ENCODE measurements at places on chromosomes 6 and 20.

DNA sequence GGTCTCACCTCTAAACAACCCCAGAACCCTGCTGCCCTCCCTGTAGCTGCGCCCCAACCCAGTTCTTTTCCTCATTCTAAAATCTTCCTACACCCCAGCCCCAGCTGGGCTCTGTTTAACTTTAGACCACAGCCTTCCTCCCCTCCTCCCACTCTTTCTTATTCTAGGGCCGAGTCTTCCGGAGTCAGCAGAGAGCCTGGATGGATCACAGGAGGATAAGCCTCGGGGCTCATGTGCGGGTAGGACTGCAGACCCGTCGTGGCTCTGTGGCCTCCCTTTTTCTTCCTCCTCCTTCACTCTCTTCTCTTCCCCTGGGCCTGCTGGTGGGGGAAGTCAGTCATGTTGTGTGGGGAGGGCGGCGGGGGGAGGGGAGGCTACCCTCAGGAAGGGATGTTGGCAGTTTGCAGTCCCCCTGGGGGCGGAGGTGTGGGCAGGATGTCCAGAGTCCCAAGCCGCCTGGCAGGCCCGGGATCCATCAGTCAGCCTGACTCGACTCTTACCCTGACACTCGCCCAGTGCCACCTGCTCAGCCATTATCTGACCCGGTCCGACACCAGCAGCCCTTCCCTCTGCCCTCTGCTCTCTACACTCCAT lies 8.1 kb downstream of the CAPN11 start:
- no peak for DNase-seq

GRCh38 chr6:33014841-33015634 lies 5.6 kb upstream of the HLA-DOA start:
- DNase-seq: no peak

DNA sequence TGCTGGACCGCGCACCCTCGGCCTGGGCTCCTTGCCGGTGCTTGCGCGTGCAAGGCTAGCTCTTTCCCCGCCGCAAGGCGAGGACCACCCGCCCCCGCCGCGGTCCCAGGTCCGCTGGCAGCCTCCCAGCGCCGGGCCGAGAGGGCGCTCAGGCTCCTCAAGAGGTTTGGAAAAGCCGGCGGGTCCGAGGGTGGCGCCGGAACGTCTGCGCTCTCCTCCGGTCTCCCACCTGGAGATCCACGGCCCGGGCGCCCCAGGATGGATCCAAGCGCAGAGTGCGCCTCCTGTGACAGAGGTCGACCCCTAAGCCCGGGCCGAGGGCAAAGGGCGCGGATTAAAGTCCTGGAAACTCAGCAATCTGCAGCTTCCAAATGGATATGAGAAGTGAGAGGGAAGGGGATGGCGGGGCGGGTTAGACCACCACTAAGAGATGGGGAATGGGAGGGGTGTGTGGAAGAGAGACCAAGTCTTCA lies 575 bp upstream of the MICAL1 start:
- DNase-seq: no peak

DNA sequence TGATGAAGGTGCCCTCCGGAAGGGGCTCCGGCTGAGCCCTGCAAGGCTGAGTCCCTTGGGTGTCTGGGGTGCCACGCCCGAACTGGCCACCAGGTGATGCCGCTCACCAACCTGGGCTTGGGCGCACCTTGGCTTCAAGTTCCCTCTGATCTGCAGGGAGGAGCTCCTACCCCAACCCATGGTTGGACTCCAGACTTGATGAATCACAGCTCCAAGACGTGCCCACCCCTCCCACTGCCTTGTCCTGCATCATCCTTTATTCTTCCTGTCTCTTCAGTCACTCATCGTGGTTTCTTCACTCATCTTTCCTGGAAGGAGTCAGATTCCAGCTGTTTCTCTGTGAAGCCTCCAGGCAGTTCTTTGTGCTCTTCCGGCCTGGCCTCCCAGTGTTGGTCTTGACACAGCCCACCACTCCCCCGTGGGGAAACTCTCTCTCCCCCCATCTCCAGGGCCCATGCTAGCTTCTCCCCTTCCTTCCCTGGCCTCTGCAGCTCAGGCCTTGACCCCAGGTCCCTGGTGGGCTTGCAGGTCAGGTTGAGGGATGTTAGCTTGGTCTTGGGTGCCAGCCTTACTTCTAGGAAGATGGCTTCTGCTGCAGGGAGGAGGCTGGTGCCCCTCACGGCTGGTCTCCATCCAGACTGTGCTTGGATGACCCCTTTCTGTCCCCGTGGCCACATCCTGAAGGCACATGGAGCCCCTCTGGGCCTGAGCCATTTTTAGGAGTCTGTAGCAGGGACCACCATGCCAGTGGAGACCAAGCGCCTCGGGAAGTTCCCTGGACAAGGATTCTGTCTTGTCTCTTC lies 2.6 kb upstream of the ZBP1 start:
- peak; percentile 60 for DNase-seq

GRCh38 chr20:57379263-57379647 lies 11.9 kb upstream of the RBM38 start:
- no peak for DNase-seq

DNA sequence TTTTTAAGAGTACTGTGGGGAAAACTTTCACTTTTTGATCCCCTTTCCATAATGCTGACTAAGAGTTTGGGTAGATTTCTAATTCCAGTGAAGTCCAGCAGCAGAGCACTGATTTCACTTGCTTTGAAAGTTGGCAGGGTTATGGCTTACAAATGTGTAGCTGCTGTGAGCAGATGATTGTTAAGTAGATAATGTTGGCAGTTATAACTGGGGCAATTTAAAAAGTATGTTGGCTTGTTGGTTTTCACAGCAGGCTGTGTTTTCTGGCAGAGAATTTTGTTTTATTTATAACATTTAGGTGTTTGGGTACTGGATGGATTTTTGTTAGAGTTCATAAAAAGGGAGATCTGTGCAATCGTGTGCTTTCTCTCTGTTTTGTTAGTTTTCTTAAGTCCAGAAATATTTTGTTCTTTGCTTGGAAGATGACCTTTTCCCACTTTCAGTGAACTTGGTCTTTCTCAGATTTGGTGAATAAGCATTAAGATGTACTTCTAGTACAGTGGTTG lies 31.4 kb downstream of the AFDN start:
- DNase-seq: no peak

- DNase-seq: no peak
These were observed 186.2 kb upstream of the GJE1 start for GRCh38 chr6:141946502-141946901.

- DNase-seq: no peak
These were observed 34.2 kb downstream of the PTPRT start for GRCh38 chr20:43155366-43156100.

DNA sequence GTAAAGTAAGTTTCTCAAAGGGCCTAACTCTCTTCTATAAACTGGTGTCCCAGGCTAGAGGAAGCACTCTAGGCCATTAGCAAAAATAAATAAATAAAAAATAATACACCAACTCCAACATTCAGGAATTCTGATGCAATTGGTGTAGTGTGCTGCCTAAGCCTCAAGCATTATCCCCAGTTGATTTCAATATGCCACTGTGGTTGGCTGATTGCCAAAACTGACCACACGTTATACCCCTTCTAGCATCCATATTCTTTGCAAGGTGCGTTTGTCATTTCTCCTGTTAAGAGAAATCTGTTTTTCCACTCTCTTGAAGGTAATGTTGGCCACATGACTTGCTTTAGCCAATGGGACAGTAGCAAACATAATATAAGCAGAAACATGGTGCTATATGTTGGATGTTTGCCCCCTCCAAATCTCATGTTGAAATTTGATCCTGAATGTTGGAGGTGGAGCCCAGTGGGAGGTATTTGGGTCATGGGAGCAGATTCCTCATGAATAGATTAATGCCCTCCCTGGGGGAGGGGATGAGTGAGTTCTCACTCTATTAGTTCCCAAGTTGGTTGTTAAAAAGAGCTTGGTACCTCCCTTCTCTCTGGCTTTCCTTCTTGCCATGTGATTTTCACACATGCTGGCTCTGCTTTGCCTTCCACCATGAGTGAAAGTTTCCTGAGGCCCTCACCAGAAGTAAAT lies 71.9 kb upstream of the PLCB4 start:
- DNase-seq: no peak

DNA sequence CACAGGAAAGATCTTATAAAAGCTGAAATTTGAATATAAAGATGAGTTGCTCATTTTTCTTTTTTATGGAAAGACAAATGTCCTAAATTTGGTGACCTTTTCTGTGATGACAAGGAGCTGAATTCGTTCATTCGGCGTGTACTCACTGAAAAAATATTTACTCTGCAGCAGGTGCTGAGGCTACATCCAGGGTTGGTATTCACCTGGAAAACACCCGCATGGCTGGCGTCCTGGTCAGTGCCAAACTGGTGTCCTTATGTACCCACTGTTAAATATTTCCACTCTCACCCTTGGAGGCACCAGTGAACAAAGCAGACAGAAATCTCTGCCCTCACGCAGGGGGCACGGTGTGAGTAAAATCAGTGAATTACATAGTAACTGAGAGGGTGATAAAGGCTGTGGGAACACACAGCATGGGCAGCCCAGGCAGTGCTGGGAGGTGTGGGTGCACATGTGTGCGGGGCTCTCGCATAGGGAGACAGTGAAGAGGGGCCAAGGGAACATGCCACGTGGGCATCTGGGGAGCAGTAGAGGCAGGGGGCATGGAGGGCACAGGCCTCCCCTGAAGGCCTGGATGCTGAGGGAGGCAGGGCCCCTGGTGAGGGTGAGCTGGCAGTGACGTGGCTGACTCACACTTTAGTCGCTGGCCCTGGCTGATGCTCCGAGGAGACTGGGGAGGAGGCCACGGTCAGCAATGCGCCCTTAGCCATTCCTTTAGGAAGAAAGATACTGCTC lies 89.7 kb downstream of the INSM1 start:
- no peak for DNase-seq

DNA sequence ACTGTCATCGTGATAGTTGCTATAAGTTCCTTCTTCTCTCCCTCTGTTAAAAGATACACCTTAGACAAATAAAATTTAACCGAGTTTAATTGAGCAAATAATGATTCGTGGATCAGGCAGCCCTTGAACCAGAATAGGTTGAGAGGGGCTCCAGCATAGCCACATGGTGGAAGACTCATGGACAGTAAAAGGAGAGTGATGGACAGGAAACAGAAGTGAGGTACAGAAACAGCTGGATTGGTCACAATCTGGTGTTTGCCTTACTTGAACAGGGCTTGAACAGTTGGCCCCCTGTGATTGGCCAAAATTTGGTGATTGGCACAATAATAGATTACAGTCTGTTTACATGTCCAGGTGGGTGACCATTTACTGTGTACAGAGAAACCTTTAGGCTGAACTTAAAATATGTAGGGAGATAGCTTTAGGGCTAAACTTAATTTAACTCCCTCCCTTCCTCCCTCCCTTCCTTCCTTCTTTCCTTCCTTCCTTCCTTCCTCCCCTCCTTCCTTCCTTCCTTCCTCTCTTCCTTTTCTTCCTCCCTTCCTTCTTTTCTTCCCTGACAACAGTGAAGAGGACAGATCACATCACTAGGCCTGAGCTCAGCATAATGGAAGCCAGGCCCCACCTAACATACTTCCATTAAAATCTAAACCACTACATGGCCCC lies 531.8 kb upstream of the JARID2 start:
- DNase-seq: no peak

DNA sequence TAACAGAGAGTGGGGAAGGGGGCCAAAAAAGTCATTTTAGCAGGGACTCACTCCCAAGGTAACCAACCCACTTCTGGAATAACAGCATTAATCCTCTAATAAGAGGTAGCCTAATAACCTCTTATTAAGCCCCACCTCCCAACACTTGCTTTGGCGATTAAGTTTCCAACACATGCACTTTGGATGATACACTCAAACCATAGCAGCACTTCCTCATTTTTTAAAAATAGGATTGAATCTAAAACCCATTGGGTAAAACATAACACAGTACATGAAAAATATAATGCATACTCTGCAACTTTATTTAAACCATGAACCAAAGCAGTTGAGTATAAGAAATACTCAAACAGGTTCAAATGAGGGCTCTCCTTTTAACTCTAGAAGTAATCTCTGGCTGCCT lies 318.3 kb downstream of the HACE1 start:
- no peak for DNase-seq

DNA sequence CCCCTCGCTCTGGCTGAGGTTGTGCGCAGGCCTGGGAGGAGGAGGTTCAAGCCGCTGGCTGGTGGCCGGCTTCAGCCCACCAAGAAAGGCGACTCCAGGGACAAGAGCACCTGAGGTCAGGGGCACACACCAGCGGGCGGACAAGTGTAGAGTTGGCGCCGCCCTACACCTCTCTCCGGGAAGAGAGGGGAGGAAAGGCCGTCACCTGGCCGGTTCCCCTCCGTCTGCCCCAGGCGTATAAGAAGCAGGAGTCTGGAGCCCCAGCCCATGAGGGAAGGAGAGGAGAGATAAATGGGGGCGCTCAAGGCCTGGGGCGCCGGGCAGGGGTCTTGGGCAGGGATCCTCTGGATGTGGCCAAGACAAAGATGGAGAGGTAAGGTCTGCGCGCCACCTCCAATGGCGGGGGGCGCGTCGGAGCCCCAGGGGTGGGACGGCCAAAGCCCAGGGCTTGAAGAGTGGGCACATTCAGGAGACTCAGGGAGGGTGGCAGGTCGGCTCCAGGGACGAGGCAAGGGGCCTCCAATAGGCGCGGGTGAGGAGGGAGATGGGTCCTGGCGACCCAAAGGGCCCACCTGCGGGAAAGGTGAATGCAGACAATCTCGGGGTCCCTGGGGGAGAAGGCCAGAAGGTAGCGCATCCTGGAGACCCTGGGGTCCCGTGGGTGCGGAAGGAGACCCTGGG lies 826 bp downstream of the RIMS4 start:
- no peak for DNase-seq

DNA sequence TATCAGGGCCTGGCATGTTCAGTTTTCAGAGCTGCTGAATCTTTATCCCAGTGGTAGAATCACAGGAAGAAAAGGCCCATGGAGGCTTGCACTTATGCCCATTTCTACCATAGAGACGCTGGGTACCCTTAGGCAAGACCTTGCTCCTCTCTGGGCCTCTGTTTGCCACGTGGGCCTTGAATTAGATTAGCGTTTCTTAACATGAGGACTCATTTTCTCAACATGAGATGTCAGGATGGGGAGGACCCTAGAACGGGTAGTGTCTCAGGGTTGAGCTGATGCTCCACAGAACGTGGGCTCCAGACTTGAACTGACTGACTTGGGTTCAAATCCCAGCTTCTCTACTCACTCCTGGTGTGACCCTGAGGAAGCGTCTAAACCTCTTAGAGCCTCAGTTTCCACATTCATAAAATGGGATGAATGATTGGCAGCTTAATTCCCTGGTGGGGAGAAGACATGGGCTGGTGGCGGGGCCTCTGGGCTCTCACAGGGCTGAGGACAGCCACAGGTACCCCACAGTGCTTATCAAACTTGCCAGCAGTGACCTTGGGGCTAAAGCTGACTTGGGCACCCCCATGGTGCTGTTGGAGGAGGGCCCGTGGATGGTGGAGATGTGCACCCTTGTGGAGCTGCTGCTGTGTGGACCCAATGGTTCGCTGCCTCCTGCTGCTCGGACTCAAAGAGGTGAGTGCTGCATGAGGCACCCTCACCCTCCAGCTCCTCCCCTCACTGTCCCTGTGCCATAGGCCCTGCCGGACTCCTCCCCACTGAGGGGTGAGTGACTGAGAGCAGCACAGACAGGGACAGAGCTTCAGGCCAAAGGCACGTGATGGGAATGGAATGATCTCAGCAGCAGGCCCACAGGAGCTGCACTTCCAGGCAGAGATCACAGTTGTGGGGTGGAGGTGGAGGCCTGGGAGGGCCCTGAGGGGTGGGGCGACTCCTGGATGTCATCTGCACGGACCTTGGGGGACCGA lies 28.2 kb downstream of the SUN5 start:
- DNase-seq: no peak

Data from stimulated activated CD4-positive, alpha-beta T cell treated with anti-CD3 and anti-CD28 coated beads, Interleukin-15, amount 100 ng/mL, for 1 hour (primary cell).